Epithelial cell of proximal tubule (primary cell): ENCODE measurements at places on chromosomes 1 and 21.

GRCh38 chr1:20729990-20730689 lies 2.4 kb downstream of the SH2D5 start:
- no peak for DNase-seq

DNA sequence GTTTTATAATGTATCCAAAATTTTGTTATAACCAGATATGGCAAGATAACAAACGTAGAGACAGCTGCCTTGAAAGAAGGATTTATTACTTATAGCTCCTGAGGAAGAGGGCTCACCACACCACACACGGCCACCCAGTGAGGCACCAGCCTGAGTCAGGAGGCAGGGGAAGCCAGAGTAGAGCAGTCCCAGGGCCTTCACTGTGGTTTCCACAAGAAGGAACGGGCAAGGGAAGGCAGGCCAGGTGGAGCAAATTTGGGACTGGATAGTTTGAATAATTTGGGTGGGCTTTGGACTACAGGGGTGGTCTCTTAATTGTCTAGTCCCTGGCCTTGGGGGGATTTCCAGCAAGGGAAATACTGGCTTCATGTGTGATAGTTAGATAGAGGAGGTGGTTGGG lies 72.5 kb downstream of the RRAGC start:
- no peak for DNase-seq

GRCh38 chr1:111172463-111172862 lies 28.0 kb downstream of the DENND2D start:
- no peak for DNase-seq

DNA sequence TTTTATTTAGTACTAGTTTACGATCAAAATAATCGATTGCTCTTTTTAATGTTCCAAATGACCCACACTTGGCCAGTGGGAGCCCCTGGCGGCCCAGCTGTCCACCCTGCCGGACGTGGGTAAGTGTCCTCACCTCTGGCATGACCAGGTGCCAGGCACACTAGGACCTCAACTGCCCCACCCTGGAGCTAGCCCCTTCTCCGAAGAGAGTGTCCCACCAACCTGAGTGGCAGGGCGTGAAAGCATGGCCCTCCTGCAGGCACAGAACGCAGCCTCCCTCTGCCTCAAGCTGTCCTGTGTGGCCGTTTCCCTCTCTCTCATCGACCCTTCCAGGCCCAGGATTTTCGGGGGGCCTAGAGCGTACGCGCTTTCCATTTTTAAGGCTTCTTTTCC lies 32.9 kb upstream of the AGPAT3 start:
- DNase-seq: no peak

DNA sequence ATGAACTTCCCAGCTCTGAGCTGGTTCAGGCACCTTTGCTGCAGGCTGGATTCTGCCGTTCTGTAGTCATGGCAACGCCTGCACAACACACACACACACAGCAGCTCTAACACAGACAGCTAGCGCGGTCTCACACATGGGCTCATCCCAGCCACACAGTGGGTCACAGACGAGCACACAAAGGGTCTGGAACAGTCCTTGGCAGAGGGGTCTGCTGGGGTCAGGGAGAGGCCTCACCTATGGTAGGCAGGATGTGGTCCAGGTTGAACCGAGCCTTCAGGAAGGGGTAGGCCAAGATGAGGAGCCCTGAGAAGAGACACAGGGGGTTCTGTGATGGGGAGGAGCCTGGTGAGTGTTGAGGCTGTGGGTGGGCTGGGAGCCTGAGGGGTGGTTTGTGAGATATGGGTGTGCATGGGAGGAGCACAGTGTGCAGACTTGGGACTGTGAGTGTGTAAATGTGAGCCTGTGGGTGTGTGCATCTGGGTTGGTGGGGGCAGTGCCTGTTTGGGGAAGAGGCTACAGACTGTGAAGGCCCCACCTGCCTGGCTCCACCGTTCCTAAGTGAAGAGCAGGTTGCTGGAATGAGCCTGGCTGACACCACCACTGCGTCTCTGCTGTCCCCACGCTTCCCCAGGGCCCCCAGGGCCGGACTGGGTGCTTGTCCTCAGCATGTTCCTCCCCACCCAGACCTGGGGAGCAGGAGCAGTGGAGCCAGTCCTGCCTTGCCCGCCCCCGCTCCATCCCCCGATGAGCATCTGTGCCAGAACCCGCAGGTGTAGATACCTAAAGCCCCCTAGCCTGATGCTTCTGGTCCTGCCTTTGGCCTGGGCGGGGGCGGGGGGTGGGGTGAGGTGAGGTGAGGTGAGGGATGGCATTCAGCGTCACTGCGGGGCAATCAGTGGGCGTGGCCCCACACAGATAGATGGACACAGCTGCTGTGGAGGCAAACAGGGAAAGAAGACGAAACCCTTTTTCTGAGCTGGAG lies 1.5 kb downstream of the KNCN start:
- DNase-seq: no peak

GRCh38 chr21:44899768-44900558 lies 20.7 kb downstream of the ITGB2 start:
- DNase-seq: no peak

DNA sequence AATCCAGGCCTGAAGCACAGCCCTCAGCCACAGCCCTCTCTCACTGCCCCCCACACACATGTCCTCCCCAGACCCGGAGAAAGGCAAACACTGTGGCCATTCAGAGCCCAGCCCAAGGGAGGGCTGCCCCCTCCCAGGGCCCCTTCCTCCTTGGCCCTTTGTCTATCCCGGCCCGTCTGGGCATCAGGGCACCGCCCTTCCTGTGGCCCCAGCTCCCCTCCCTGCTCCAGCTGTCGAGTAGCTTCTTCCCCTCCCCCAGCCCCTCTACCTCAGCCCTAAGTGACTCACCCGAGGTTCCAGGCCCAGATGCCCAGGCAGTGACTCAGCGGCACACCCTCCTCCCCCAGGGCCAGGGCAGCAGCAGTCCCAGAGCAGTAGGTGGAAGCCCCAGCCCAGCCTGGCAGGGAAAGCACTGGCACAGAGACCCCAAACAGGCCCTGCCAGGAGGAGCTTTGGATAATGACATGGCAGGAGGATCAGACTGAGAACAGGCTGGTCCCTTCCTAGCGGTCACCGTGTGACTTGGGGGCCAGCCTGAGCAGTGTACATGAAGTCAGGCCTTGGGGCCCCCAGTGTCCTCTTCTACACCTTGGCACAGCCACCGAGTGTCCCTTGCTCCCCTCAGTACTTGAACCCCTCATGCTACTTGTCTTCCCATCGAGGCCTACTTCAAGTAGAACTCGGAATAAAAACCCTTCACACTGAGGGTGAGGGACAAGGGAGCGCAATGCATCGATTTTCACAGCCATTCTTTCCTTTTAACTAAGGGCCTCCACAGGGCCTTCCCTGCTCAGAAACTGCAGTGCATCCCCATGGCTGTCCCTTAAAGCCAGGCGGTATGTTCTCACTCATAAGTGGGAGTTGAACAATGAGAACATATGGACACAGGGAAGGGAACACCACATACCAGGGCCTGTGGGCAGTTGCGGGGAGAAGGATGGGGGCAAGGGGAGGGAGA lies 1.0 kb upstream of the S100A2 start:
- DNase-seq: peak; percentile 87

GRCh38 chr1:110434946-110435345 lies 16.0 kb upstream of the PROK1 start:
- no peak for DNase-seq

GRCh38 chr1:185821612-185822385 lies 87.6 kb downstream of the HMCN1 start:
- DNase-seq: no peak

DNA sequence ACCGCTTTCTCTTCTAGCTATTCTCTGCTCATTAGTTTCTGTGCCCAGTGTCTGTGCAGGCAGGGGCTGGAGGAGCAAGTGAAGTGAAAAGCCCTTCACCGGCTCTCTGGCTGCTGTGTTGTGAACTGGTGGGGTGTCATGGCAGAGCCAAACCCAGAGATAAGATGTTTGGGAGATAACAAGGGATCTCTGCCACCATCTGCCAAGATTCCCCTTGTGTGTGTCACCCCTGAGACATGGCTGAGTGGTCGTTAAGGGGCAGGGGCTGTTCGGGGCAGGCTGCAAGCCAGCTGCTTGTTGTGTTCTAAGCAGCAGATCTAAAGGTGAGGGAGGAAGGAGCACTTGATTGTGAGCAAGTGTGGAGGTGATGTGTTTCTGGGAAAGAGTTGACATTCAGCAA lies 24.5 kb downstream of the CNIH3 start:
- DNase-seq: no peak

- no peak for DNase-seq
Measured at GRCh38 chr1:41764656-41765055, 154.1 kb downstream of the HIVEP3 start.

DNA sequence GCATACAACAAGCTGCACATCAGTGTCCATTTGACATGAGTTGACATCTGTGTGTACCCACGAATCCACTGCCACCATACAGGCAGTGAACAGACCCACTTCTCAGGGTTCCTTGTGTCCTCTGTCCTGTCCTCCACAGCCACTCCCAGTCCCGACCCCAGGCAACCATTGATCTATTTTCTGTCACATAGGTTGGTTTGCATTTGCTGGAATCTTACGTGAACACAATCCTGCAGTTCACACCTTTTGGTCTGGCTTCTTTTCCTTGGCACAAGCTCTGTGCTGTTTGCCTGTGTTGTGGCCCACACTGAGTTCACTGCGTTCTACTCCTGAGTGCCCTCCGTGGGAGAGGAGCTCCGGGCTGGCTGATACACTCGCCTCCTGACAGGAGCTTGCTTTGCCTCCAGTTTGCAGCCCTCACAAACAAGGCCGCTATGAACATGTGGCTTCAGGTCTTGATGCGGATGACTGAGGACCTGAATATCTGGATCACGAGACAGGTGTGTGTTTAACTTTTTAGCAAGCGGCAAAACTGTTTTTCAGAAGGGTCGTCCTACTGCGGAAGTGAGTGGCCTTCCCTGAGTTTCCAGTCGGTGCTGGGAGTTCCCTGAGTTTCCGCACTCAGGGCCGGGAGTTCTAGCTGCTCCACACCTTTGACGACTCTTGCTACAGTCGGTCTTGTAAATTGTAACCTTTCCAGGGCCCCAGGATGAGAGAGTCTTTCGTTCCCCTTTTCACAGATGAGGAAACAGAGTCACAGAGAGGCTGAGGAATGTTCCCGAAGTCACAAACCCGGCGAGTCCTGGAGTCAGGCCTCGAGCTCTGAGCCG lies 13.0 kb upstream of the COL18A1 start:
- no peak for DNase-seq

DNA sequence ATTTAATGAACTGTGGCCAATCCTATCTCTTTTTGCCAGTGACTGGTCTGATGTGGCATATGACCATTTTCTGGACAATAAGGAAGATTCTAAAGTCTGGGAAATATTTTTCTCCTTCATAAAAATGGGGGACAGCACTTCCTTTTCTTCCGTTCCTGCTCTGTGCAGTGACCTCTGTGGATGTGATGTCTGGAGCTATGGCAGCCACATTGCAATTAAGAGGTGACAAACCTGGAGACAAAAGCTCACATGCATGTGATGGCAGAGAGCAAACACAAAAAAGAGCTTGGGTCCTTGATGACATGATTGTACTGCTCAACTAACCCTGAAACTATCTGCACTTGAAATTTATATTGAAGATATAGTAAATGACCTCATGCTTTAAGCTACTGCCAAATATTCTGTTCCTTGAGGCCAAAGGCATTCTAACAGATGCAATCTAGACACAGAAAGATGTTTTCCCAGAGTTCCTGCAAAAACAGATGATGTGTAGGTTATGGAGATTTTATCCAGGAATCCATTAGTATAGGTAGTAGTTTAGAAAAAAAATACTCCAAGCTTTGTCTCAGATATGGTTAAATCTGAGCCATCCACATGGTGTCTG lies 2.2 kb upstream of the MAGI3 start:
- DNase-seq: no peak

DNA sequence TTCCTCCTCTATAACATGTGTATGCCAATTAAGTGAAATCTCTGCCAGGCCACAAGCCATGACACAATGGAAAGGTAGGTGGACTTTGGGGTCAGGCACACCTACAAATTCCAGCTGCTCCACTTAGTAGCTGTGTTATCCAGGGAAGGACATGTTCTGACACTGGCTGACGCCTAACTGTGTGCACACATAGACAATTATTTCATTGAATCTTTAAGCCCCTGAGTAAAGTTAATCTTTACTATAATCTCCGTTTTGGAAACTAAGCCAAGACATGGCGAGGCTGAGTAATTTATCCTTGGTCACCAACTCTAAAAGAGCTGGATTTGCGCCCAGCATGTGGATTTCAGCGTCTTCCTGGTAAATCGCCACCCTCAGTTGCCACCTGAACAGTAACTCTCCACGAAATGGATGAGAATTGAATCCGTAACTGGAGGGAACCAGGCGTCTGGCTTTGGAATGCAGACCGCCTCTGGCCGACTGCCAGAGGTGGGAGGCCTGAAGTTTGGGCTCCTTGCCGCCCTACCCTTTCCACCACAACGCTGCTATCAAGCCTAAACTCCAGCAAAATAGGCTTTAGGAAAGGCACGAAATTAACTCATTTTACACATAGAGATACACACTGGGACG lies 888 bp upstream of the SNRPE start:
- DNase-seq: peak; percentile 55

DNA sequence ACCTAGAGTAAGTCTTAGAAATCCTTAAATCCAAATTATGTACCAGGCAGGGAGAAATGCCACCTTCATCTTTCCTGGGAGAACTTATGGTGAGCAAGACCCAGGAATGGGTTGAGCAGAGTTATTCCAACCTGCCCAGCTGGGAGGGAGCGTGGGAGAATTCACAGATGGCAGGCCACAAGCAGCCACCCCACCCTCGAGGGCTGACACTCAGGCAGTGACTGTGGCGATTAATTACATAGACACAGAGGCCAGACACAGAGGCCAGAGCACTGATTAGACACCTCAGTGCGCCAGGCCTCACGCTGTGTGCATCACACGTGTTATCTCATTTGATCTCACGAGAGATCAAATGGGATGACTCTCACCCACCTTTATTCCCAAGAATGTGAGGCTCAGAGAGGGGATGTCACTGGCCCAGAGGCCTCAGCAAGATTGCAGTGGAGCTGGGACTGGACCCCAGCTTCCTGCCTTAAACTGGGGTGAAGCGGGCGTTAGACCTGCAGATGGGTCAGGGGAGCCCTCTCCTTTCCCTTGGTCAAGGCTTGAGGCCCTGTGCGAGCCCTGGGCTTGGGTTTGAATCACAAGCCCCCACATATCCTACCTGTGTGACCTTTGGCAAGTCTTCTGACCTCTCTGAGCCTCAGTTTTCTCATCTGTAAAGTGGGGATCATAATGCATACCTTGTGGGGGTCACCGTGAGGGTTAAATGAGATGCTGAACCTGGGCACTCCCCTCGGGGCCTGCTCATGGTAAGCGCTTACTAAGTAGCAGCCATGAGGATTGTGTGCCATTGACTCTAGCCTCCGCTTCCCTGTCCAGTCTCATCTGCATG lies 28.8 kb upstream of the PADI4 start:
- no peak for DNase-seq

- no peak for DNase-seq
Measured at GRCh38 chr1:45490121-45490625, 790 bp downstream of the TESK2 start.

GRCh38 chr1:150555971-150556865 lies 7.0 kb downstream of the ADAMTSL4 start:
- no peak for DNase-seq

GRCh38 chr1:115726161-115726560 lies 42.4 kb downstream of the CASQ2 start:
- no peak for DNase-seq

DNA sequence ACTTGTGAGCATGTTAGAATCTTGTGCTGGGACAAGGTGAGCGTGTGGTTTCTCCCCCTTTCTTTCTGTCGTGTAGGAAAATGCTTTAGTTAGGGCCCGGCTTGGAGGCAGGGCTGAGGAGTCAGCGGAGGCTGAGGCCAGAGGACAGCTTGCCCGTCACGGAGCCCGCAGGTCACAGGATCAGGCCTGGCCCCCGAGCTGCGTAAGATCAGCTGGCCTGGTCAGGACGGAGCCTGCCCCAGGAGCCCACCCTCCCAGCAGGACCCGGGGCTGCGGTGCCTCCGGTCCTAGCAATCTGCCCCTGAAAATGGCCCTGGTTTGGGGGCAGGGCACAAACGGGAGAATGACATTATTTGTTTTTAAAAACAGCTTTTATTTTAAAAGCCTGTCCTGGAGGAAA lies 52.0 kb downstream of the PRDM16 start:
- DNase-seq: no peak
